ENCODE measurements at places on chromosomes 7 and 10. TPM values are rescaled to one million over a fixed set of nuclear protein-coding genes. Genes with fewer than 3 reads are reported as not detected.

DNA sequence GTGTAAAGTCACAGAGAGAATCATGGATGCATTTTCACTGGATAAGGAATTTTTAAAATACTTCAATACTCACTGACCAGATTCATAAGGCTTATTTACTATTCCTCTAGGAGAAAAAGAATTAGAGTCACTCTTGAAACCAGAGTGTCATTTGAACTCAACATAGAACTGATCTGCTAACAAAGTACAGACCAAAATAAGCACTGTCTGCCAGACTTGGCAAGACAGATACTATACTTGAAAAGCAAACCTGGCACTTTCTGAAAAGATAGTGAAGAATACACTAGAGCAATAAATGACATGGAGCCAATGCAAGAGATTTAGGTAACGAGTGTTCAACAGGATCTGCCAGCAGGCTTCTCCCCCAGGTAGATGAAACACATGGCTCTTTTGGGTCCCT lies 215.3 kb downstream of the CHCHD3 start:
- no peak for DNase-seq
- no peak overlapping the region for H3K27ac ChIP-seq
- H3K27me3 ChIP-seq: no peaks in the 10 kb centered on the region
- H3K4me1 ChIP-seq: no peaks in the 10 kb centered on the region
- H3K4me3 ChIP-seq: no peak overlapping the region
- no peaks in the 10 kb centered on the region for H3K36me3 ChIP-seq

DNA sequence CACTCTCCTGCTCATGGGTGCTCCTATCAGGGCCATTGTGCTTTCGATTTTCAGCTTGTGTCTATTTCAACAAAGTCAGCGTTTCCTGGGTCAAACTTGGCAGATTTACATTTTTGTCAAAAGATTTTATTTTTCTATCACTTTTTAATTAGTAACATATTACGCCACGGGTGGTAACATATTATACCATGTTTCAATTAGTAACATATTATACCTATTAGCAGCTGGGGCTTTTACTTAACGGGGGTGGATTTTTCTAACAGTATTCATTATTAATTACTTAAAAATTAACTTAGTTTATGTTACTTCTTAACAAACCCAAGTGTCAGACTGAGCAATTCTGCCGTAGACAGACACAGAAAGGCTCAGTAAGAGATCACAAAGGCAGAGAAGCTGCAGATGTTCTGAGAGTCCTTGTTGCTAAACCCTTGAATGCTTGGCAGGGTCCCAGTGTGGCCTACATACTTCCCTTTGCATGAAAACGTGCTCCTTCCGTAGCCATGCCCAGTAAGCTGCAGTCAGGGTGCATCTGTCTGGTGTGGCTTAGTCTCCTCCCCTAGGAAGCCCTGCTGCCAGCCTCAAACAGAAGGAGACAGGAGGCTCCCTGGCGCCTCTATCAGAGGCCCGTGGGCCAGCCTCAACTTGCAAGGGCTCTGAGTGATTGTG lies 263.1 kb upstream of the CXCL12 start:
- DNase-seq: no peak
- no peaks in the 10 kb centered on the region for H3K27me3 ChIP-seq
- no peak overlapping the region for H3K27ac ChIP-seq
- H3K36me3 ChIP-seq: no peaks in the 10 kb centered on the region
- peaks cover 3% of the 10 kb centered on the region for H3K4me1 ChIP-seq

- no peak for DNase-seq
- H3K4me1 ChIP-seq: peaks cover 13% of the 10 kb centered on the region
- H3K36me3 ChIP-seq: no peaks in the 10 kb centered on the region
- no peak overlapping the region for H3K27ac ChIP-seq
- H3K27me3 ChIP-seq: no peaks in the 10 kb centered on the region
- no peak overlapping the region for H3K4me3 ChIP-seq
Measured at GRCh38 chr10:4202938-4203337, 417.9 kb upstream of the KLF6 start.

- no peak for DNase-seq
- no peaks in the 10 kb centered on the region for H3K36me3 ChIP-seq
- no peak overlapping the region for H3K4me3 ChIP-seq
Measured at GRCh38 chr7:73901231-73901822, 40.4 kb downstream of the TMEM270 start.

GRCh38 chr10:24407928-24408327 lies 199.0 kb downstream of the KIAA1217 start:
- no peak for DNase-seq
- H3K27ac ChIP-seq: no peak overlapping the region
- H3K4me1 ChIP-seq: no peaks in the 10 kb centered on the region
- H3K4me3 ChIP-seq: no peak overlapping the region
- H3K27me3 ChIP-seq: no peaks in the 10 kb centered on the region

- H3K4me3 ChIP-seq: no peak overlapping the region
- DNase-seq: peak; percentile 7
- H3K36me3 ChIP-seq: no peaks in the 10 kb centered on the region
Measured at GRCh38 chr10:130968964-130969363, 342.6 kb downstream of the TCERG1L start.

GRCh38 chr7:16850614-16851466 lies 30.9 kb downstream of the AGR3 start:
- DNase-seq: peak; percentile 18
- no peaks in the 10 kb centered on the region for H3K4me1 ChIP-seq

- H3K27ac ChIP-seq: no peak overlapping the region
- no peak overlapping the region for H3K4me3 ChIP-seq
- H3K4me1 ChIP-seq: no peaks in the 10 kb centered on the region
- no peaks in the 10 kb centered on the region for H3K36me3 ChIP-seq
Measured at GRCh38 chr7:131080754-131081153, 246.9 kb upstream of the MKLN1 start.

DNA sequence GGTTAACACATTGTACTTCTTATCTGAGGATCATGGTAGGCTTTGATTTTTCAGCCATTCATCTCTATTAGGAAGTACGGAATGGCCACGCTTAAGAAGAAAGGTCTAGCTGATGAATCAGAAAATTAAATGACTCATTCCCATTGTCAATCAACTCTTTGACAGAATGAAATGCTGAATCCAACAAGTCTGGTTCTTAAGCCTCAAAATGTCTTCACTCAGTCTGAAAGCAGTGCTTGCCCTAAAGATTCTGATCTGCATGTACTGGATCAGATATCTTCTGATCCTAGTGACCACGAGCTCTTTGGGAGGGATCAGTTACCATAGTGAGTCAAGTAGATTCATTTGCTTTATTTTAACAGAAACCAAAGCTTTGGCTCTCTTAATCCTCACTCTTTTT lies 5.7 kb upstream of the CELF2 start:
- H3K4me3 ChIP-seq: no peak overlapping the region
- no peaks in the 10 kb centered on the region for H3K36me3 ChIP-seq
- H3K4me1 ChIP-seq: peaks cover 66% of the 10 kb centered on the region
- no peak for DNase-seq
- peak overlapping the region; percentile 72 for H3K27ac ChIP-seq
- H3K27me3 ChIP-seq: no peaks in the 10 kb centered on the region

CCL26 gene
- total RNA-seq: 0.14 TPM

DGKB gene
- total RNA-seq: 0.19 TPM

DGKI gene
- 0.33 TPM for total RNA-seq

FGFR2 gene
- total RNA-seq: 13.3 TPM

HDAC9 gene
- total RNA-seq: 12.2 TPM

CSTF2T gene
- total RNA-seq: 24.2 TPM
